ENCODE measurements at places on chromosomes 12 and 14.

DNA sequence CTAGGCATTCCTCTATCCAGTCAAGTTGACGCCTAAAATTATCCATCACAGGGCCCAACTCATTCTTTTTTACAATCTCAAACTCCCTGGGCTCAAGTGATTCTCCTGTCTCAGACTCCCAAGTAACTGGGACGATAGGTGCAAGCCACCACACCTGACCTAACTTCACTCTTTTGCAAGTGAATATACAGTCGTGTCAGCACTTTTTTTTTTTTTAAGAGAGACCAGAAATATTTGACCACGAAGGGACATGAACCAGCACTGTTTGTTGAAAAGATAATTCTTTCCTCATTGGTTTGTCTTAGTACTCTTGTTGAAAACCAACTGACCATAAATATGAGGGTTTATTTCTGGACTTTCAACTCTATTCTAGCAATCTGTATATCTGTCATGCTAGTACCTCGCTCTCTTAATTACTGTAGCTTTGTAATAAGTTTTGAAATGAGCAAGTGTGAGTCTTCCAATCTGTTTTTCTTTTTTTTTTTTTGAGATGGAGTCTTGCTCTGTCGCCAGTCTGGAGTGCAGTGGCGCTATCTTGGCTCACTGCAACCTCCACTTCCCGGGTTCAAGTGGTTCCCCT, 14.0 kb downstream of the PTGR2 start:
- no peak for DNase-seq

GRCh38 chr12:125097427-125097826, 32.2 kb downstream of the AACS start:
- no peak for DNase-seq

GRCh38 chr14:33642691-33643244, 308.1 kb downstream of the EGLN3 start:
- DNase-seq: no peak

DNA sequence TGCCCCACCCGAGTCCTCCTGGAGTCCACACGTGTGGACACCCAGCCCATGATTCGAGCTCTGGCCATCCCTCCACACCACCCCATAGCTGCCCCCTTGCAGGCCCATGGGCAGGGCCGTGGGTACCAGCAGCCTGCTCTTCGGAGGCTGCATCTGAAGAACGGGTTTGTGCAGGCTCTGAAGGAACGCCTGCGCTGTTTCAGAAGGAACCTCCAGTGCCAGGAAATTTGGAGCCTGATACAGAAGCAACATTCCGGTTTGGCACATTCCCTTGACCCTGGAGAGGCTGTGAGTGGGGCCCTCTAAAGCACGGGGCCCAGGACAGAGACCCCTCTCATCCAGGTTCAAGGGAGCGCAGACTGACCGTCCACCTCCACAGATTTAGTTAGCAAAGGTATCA, 57.0 kb downstream of the ZNF664 start:
- DNase-seq: no peak

DNA sequence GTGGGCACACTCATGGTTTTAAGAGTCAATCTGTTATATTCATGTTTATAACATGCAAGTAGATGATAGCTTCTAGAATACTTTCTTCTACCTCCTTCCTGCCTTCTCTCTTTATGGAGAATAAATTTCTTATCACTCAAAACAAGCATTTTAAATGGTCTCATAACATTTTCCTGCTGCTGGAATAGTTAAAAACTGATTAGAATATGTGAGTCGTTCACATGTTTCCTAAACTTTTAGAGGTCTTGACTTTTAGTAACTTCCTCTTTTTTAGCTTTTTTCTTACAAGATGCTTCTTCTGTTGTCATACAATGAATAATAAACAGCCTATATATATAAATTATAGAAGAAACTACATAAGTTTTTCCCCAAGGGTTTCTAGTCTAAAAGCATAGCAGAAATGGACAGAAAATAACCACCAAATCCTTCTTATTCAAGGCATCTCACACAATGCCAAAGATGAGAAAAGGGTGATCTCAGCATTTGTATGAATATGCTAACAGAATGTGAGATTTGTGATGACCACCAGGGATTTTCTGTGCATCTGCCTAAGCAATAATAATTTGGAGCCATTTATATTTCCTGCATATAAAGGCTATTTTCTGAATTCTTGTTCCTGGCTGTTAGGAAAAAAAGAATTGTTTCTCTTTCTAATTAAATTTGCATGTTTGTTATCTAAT, 127.8 kb downstream of the DAAM1 start:
- no peak for DNase-seq

DNA sequence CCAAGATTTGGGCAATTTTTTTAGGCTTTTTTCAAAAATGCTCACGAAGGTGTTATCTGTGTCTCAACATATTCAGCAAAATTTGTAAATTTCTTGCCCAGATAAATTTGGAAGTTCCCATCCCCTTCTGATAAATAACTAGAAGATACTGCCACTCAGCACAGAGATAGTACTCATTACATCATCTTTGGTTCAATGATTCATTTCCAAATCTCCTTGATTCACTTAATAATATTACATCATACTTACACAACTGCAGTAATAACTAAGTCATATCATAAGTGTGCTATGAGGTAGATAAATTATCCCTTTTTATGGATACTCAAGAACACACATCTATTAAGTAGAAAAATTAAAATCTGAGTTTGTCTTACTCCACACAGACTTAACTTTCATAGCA, 89.4 kb downstream of the RPAP3 start:
- no peak for DNase-seq

DNA sequence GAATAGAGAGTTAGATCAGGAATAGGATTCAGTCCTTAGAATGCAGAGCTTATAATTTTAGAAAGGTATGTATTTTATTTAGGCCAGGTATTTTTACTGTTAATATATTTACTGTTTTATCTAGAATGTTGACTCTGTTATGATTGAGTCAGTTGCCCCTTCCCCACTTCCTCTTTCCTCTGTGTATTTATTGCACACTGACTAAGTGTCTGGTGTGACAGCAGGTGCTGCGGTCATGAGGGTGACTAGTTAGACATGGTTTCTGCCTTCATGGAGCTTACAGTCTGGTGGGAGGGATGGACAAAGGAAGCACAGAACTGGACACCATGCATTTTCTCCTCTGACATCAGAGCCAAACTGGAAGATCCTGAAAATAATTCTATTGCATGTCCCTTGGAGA, 159.8 kb downstream of the CACNA1C start:
- DNase-seq: no peak

- DNase-seq: no peak
Observed at GRCh38 chr12:76462668-76463224, 96.8 kb downstream of the OSBPL8 start.

DNA sequence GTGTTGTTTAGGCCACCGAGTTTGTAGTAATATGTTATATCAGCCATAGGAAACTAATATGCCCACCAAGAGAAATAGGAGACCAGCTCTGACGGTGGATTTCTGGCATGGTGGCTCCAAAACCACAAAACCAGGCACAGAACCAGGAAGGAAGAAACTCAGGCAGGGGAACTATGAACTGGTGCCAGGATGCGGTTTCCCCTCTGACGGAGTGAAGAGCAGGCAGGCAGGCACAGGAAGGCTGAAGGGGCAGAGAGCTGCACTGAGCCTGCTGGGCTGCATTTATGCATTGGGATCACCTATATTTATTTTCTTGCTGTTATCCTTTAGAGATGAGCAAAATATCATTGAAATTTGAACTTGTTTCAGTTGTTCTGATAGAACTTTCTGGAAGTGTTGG, 479.4 kb downstream of the VRK1 start:
- no peak for DNase-seq

GRCh38 chr14:71405676-71406075, 498.4 kb downstream of the PCNX1 start:
- DNase-seq: no peak

DNA sequence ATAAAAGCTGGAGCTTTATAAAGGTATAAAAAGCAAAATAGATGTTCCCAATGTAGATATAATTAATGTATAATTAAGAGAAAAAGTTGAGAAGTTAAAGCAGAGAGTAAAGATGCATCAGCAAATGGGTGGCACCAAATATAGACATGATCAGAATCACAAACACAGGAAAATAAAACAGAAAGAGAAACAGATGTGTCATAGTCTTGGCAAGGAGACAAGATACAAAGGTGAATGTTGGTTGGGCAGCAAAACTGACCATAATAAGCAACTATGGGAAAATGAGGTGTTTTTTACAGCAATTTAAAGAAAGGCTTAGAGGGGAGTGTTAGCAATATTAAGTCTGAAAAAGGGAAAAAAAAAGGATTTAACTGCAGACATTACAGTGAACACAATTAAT, 135.4 kb upstream of the CLEC14A start:
- no peak for DNase-seq

DNA sequence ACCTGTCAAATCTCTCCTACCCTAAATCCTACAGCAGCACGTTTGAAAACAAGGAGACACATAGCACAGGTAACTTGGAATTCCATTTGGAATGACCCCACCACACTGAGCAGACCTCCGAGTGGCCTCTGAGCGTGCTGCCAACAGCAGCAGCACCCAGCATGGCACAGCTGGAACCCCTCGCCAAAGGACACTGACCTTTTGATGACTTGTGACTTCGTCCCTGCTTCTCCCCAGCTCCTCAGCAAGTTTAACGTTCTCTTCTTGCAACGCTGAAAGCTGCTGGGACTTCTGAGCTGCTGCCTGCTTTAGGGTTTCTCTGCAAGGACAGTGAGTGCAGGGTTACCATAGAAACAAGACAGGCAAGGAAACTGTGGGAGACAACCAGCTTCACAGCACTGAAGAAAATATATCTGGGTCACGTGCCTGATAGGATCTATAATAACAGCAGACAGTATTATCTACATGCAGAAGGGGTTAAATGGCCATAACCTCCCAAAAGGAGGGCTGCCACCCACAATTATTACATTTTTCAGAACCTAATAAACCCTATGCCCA, 43.3 kb upstream of the VPS33A start:
- no peak for DNase-seq

GRCh38 chr14:77123381-77124325, 17.9 kb downstream of the ZDHHC22 start:
- DNase-seq: no peak

GRCh38 chr12:124170760-124171159, 124.1 kb upstream of the RFLNA start:
- no peak for DNase-seq

DNA sequence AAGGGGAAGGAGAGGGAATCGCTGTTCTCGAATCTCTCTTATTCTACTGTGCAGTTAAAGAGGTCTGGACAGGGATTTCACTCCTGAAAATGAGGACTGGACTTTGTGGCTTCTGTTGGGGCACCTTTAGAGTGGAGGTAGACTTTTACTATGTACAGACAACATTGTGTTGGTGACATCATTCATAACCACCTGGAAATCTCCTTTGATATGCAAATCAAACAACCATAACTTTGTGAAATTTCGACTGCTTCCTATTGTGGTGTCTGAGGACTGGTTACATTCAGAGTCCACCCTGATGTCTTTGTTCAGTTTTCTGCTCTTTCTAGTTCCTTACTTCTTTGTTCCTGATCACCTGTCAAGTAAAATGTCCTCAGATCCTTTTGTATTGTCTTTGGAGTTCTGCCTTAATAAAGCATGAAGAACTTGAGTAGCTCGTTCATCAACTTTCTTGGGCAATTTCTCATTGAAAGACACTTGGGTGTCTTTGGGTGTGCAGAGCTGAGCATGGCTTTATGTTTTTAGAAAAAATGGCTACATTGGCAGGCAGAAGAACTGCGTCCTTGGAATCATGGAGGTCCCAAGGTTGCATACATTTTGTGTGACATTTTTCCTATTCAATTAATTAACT, 29.8 kb downstream of the LRRK2 start:
- DNase-seq: no peak

DNA sequence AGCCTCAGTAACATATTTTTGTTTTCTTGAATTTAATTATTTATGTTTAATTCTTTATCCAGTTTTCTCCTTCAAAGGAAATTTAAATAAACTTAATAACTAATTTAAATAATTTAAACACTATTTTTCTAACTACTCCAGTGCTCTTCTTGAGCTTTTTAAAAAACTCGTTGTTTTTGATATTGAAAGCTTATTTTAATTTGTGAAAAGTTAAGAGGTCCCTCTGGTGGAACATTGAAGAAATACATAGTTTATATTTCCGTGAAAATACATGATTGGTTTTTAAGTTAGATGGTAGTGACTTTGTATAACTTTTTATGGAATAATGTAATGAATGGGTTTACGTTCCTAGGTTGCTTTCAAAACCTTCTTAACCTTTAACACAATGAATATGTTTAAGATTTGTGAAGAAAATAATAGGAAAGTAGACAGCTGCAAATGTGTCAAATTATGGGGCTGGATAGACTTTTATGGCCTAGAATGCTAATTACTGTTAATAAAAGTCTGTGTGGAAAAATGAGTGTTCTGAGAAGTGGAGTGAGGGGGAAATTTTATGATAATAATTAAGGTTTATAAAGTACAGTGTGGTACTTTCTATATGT, 45.9 kb upstream of the MSRB3 start:
- DNase-seq: peak; percentile 12

DNA sequence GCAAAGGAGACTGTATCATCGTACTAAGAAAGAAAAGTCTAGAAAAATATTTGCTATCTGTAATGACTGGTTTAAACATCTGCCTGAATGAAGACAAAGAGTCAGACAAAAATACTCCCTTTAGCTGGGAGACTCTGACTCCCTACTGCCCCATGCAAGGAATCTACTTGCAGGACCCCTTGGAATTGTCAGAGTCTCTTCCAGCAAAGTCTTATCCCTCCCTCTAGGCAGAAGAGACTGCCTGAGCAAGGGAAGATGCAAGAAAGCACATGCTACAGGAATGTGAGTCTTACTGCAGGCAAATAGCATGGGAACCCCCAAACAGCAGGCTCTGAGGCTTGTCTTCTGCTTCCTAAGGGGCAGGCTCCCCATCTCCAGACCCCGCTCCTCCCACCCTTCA, 154.0 kb downstream of the KCNA5 start:
- DNase-seq: no peak

DNA sequence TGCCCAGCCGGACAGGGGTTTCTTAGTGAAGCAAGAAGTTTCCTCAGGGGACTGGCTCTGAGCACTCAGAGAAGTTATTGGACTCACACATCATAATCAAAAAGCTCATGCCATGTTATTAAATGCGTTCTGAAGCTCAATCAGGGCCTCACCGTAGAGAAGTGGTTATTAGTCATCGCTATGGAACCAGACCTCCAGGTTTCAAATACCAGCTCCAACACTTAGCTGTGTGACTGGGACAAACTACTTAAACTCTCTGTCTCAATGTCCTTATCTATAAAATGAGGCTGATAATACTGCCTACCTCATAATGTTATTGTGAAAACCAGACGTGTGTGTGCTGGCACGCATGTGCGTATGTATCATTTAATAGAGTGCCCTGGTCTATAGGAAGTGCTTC, 7.3 kb downstream of the STAT6 start:
- no peak for DNase-seq

GRCh38 chr12:31845613-31846322, 113.4 kb upstream of the RESF1 start:
- DNase-seq: no peak

GRCh38 chr12:44507461-44507860, 368.7 kb downstream of the NELL2 start:
- DNase-seq: no peak

DNA sequence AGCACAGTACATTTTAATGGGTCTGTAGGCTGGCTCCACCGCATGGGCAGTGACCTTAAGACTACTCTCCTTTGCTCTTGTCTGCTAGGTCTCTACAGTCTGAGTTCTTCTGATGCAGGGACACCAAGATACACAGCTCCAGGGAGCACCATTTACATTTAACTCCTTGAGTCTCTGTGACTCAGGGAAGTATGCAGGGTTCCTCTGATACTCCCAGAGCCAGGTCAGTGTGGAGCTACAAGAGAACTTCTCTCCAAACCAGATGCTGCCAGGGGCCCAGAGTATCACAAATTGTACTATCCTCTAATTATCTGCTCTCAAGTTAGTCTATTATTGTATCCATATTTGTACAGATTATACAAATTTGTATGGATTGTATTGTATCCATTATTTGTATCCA, 15.2 kb downstream of the ZFP36L1 start:
- no peak for DNase-seq
